ENCODE measurements at places on chromosomes 7 and 10.
A peak's percentile ranks its signal among the peaks of the same experiment; 100 is the strongest.

GRCh38 chr7:28980451-28981160 is 22.5 kb upstream of the TRIL start:
- no peak for DNase-seq

- peak; percentile 44 for DNase-seq
These were observed 18.3 kb upstream of the HBP1 start for GRCh38 chr7:107150375-107151073.

DNA sequence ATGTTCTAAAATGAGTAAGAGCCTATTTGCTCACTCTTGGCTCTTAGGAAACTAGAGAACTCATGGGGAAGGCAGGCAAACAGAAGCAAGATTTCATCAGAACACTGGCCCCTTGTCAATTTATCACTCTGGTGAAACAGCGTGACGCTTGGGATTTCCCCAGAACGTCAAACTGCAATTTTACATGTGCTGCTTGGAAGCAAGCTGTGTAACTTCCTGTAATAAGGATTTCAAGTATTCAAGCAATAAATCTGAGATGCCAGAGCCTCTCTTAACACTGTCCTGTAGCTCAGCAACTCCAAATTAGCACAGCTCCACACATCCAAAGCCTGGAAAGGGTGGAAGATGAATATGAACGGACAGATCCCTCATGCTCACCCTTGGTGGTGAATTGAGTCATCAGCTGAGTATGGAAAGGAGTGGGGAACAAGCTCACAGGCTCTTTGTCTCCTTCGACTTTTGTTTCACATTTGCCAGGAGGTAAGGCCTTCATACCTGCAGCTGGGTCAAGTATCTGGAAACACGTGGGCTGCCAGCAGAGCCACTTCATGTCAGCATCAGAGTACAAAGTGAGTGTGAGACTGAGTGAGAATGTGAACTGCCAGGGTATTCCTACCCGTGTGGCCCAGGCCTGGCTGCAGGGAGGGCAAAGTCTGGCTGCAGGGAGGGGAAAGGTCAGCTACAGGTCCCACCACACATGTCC is 140.4 kb upstream of the NAMPT start:
- peak; percentile 90 for DNase-seq

DNA sequence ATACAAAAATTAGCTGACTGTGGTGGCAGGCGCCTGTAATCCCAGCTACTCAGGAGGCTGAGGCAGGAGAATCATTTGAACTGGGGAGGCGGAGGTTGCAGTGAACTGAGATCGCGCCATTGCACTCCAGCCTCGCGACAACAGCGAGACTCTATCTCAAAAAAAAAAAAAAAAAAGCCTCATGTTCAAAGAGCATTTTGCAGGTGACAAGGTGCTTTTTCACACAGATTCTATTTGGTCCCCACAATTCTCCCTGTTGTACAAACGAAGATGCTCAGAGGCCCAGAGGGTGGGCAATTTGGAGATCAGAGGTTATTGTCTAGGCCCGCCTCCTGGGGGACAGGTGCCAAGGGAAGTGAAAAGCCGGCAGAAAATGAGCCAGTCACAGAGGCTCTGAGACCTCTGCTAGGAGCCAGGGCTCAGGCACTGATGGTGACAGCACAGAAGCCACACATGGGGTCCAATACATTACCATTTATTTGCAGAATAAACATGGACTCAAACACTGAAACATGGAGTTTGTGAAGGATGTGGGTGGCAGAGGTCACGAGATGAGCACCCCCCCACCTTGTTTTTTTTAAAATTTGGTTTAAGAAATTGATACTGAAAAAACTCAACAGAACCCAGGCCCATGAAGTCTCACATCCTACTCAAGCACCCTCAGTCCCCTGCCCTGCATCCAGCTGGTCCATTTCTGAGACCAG is 882 bp upstream of the GAL3ST4 start:
- no peak for DNase-seq

- no peak for DNase-seq
These were observed 8.1 kb downstream of the ADCY1 start for GRCh38 chr7:45582136-45582749.

- DNase-seq, result no peak
These were observed 29.5 kb downstream of the SLC16A9 start for GRCh38 chr10:59680199-59680598.

- peak; percentile 91 for DNase-seq
These were observed 434 bp downstream of the STAMBPL1 start for GRCh38 chr10:88880282-88881076.

DNA sequence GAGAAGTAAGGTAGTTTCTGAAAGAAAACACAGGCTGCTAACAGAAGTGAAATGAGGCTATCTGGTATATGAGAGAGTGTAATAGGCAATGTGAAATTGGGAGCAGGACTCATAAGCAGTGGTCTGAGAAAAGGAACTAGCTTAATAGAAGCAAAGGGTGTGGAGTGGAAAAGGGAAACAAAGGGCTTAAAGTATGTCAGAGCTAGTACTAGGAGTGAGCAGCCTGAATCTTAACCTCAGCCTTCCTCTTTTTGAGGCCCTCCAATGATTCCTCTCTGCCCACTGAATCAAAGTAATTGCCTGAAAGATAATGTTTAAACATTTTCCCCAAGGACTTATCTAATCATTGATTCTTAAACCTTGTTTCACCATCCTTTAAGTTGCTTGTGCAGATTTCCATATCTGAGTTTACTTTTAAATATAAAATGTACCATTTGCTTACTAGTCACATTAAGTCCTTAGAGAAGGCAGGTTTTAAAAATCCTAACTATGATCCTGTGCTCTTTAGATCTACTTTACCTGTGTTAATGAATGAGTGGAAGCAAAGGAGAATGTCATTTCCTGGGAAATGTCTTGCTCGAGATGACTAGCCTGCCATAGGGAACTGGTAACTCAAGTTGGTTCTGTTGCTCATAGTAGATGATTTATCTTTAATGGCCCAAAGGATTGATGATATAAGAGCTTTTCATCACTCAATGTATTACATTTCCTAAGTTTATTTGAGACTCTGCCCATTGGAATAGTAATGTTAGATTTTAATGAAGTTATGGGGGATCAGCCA is 155.0 kb downstream of the SKAP2 start:
- DNase-seq, result no peak

DNA sequence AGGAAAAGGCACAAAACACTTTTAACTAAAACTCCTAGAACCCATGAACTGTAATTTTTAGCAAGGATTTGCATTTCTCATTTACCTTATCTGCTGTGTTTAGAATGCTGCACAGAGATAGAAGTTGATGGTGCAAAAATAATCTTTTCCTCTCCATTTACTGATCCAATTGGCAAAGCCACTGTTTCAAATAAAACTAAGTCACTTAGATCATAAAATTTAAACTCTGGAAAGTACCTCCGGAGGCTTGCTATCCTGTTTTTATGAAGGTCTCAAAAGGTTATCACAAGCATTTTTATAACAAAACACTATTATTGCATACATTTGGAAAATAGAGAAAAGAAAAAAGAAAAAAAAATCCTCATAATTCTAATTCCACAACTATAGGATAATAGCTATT is 7.6 kb downstream of the CPA2 start:
- DNase-seq, result no peak

GRCh38 chr10:110657973-110658691 is 14.0 kb downstream of the RBM20 start:
- no peak for DNase-seq

DNA sequence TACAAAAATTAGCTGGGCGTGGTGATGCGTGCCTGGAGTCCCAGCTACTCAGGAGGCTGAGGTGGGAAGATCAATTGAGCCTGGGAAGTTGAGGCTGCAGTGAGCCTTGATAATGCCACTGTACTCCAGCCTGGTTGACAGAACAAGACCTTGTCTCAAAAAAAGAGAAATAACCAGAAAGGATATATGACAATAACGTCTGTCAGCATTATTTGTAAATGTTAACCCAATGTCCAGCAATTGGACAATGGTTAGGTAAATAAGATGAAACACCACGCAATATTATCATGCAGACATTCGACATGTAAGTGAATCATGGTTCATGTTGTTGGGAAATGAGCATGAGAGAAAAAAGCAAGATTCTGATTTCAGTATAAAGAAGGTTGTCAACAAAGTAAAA is 44.6 kb upstream of the SEPHS1 start:
- DNase-seq, result no peak

DNA sequence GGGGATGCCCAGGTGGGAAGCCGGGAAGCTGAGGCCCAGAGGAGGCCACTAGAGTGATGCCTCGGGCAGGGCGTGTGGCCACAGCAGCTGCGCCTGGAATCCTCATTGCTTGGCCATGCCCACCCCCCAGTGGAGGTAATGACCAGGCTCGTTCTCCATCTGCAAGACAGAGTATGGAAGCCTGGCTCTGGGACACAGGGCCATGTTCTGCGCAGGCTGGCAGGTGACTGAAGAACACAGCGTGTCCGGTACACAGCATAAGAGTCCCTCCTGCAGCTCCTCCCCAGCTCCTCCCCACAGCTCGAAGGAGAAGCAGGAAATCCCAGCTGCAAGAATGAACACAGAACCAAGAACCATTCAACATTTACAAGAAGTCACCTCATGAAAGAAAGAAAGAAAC is 64.8 kb downstream of the SMURF1 start:
- DNase-seq, result peak; percentile 23

GRCh38 chr10:18254086-18254485 is 113.9 kb downstream of the CACNB2 start:
- DNase-seq, result peak; percentile 42

DNA sequence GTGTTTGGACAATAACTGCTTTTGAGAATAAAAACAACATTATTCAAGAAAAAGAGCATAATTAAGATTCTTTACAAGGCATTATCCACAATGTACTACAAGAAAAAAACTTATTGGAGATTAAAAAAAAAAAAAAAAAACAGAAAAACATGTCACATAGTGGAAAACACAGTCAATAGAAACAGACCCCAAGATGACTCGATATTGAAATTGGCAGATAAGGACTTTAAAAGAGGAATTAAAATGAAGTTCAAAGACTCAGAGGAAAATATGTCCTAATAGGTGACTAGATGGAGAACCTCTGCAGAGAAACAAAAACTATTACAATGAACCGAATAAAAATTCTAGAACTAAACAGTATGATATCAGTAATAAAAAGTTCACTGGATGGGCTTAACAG is 248.9 kb downstream of the CALN1 start:
- DNase-seq, result no peak

DNA sequence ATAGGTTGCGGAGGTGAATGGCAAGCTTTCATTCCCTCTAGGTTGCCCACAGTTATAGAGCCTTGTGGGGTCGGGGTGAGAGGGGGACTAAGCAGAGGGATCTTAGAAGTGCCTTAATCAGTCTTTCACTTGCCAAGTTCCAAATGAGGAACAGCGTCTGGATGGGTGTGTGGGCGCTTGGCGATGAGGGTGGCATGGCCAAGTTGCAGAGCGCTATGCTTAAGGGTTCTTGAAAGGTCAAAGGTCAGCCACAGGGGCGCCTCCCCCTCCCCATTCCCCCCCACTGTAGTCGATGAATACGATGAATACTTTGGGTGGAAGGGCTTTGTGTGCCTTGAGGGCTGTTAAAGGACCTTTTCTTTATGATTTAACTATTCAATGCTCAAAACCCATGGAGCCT is 185.0 kb downstream of the TCF7L2 start:
- no peak for DNase-seq

DNA sequence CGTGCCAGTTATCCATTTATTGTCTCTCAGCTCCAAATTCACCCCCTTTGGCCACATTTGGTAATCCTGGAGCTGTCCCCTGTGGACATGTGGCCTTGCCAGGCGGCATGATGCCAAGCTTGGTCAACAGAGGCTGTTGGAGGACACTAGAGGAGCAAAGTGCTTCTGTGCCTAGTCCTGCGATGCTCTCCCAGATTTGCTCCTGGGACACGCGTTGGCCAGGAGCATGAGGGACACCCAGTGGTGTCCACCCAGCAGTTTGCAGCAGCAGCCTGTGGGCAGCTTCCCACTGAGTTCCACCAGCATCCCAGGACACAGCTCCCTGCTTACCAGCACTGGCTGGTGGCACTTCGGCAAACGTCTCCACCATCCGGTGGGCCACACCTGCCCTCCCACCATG is 55.5 kb upstream of the STEAP1B start:
- DNase-seq, result no peak

GRCh38 chr10:84084342-84084741 is 55.0 kb upstream of the GHITM start:
- no peak for DNase-seq

DNA sequence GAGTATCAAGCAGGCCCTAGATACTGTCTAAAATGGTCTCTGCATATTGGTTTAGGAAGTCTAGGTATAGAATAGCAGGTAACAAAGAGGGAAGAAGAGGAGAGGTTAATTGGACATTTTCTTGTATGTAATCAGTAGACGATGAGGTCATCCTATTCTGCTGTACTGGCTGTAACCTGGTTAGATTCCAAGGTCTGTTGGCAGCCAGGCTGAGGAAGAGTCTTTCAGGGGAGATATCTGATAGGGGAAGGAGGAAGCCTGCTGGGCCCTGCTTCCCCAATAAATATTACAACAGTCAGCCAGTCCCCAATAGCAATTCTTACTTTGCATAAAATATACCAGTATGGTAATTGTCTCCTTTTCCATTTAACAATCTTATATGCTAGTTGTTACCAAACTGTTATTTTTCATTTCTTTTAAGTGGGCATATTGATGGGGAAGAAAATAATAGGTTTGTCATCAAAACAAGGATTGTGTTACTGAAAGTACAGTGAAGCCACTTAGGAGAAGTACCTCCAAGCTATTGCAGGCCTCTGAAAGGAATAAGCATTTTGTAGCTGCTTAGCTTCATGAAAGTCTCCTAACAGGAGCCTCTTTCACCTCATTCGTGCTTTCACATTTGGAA is 186.4 kb downstream of the LRRC4 start:
- DNase-seq, result peak; percentile 46

GRCh38 chr7:1357601-1358271 is 101.5 kb downstream of the MICALL2 start:
- no peak for DNase-seq

- DNase-seq, result no peak
These were observed 14.1 kb upstream of the DUSP5 start for GRCh38 chr10:110483633-110484032.

DNA sequence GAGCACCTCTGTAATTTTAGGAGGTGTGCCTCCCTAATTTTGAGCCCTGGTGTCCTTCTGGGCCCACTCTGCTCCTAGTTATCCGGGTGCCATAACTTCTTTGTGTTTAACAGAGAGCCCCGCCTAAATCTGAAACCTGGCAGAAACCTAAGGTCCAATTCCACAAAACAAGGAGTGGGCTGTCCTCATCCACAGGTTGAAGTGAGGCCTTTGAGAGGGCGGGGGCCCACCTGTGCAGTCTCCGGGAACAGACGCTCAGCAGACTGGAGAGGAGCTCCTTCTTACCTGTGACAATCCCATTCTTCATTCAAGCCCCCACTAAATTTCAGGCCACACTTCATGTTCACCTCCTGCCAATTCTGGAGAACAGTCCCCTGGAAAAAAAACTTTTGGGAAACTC is 10.9 kb downstream of the TMEM72 start:
- DNase-seq, result no peak

Measured in GM03348 (cell line).